Dermis microvascular lymphatic vessel endothelial cell (primary cell): ENCODE measurements at places on chromosomes 6 and 20.

- no peak for DNase-seq
These were observed 14.2 kb downstream of the EBF4 start for GRCh38 chr20:2706688-2707352.

DNA sequence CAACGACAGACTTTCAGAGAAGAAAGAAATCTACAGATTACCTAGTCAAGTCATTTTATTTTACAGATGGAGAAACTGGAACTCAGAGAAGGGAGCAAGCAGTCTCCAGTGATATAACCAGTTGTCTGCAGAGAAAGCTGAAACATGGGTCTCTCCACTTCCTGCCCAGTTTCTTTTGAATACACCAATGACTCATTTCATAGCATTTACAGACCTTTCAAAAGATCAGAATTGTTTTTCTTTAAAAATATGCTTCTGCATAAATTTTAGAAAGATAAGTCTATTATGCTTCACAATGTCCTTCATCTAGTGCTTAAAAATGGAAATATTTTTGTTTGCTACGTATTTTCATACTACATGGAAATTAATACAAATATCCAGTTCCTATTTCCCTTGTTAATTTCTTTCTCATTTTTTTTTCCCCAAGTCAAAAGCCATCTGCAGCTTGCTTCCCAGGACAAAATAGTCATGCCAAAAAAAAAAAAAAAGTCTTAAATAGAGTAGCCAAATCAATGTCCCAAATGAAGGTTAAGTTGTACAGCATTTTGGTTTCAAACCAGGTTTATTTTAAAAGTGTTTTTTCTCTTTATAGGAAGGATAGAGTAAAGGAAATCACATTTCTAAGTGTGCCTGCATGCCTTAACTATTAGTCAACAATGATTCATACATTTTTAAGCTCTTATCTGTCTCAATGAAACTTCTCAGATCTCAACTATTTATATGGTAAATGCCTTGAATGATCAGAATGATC lies 36.9 kb downstream of the ARHGAP18 start:
- DNase-seq: peak; percentile 83

GRCh38 chr6:135254471-135254870 lies 73.4 kb downstream of the MYB start:
- DNase-seq: no peak

DNA sequence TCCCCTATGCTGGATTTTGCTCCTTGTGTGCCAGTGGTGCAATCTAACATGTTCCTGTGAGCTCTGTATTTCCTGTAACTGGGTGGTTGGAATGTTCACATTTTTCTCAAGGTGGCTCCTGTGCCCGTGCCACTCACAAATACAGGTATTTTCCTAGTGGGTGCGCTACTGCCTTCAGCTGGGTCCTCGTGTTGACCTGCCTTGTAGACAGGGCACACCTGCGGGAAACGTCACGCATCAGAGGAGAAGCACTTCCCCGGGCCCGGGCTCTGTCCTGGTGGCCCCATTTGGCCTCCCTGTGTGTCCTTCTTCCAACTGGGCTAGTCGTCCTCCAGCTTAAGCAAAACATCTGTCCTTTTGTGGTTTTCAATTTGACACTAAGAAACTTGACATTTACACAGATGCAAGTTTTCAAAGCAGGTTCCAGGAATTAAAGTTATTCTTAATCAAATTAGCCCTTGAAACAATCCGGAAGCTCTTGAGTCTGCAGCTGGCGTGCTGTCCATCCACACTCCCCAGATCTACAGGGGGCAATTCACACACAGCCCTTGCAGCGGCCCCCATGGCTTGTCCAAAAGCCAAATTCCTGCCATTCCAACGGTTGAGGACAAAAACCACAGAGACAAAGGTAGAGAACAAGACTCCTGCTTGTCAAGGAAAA lies 275.1 kb downstream of the CDC5L start:
- DNase-seq: no peak

- no peak for DNase-seq
These were observed 51.2 kb downstream of the SLC22A23 start for GRCh38 chr6:3405679-3406078.

DNA sequence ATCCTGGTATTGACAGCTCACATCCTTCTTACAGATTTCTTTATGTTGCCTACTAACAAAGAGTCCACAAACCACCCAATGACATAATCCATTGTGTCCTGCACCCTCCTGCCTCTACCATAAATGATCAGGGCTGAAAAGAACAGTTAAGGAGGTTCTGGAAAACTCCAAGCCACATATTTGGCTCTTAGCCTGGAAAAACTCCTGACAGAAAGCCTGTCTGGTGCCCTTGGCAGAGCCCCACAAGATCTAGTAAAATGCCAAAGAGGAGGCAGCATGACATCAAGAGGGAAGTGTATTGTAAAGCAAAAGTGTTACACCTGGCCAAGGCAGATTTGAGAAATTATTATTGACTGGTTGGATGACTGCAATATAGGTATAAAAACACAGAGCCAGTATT lies 126.4 kb upstream of the VGLL2 start:
- no peak for DNase-seq

- DNase-seq: no peak
These were observed 28.5 kb downstream of the SLC35D3 start for GRCh38 chr6:136950436-136951126.

GRCh38 chr6:4943716-4944115 lies 60.1 kb downstream of the RPP40 start:
- DNase-seq: no peak

- DNase-seq: no peak
These were observed 6.9 kb upstream of the ADGRB3 start for GRCh38 chr6:68628161-68628560.

GRCh38 chr20:59939879-59940128 lies 301 bp downstream of the PPP1R3D start:
- no peak for DNase-seq

GRCh38 chr6:100801036-100801435 lies 80.1 kb downstream of the ASCC3 start:
- DNase-seq: no peak

DNA sequence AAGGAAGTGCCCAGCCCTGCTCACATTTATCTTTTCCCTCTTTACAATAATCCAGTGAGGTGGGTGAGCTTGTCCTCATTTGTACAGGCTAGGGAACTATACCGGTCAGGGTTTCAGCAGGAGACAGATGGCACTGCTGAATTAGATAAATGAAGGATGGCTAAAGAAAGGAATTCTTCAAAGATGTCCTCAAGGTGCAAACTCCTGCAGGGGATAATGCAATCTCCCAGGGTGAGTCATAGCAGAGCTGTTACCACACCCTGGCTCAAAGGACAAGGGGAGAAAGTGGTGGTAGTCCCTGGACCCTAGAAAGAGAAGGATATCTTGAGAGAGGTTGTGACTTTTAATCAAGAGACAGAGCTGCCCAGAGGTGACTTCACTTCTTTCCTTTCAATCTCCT lies 66.7 kb downstream of the RFPL4B start:
- no peak for DNase-seq

- no peak for DNase-seq
These were observed 849.5 kb downstream of the MAFB start for GRCh38 chr20:39839399-39840119.

- no peak for DNase-seq
These were observed 67.1 kb upstream of the ADGRF1 start for GRCh38 chr6:47109281-47109680.

DNA sequence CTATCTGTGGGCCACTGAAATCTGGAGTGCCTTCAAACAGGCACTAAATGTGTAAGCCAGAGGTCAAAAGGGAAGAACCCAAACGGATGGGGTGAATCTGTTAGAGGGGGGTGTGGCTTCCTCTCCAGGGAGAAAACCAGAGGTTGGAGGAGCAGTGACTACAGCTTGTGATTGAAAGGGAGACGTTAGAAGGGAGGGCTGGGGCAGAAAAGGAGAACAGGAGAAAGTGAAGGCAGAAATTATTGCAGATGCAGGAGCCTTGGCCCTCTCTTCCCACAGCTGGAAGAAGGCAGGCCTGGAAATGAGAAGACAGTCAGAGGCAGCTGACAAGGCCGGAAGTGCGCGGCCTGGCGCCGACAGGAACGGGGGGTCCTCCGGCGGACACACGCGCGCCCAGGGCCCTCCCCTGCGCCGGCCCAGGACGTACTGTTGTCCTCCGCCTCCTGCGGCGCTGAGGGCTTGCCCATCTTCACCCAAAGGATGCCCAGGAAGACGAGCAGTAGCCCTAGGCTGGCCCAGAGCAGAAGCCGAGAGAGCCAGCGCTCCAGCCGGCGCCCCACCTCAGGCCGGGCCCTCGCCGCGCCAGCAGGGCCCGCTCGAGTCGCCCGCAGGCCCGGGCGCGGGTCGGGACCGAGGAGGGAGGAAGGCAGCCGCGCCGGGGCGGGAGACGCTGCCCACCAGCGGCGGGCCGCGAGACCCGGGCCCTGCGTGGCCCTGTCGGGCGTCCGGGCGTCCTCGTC lies 806 bp downstream of the LEMD2 start:
- DNase-seq: peak; percentile 47

GRCh38 chr6:151103266-151103665 lies 136.5 kb upstream of the AKAP12 start:
- DNase-seq: no peak

- DNase-seq: peak; percentile 75
These were observed 58.0 kb downstream of the BLOC1S5 start for GRCh38 chr6:8006208-8006607.

DNA sequence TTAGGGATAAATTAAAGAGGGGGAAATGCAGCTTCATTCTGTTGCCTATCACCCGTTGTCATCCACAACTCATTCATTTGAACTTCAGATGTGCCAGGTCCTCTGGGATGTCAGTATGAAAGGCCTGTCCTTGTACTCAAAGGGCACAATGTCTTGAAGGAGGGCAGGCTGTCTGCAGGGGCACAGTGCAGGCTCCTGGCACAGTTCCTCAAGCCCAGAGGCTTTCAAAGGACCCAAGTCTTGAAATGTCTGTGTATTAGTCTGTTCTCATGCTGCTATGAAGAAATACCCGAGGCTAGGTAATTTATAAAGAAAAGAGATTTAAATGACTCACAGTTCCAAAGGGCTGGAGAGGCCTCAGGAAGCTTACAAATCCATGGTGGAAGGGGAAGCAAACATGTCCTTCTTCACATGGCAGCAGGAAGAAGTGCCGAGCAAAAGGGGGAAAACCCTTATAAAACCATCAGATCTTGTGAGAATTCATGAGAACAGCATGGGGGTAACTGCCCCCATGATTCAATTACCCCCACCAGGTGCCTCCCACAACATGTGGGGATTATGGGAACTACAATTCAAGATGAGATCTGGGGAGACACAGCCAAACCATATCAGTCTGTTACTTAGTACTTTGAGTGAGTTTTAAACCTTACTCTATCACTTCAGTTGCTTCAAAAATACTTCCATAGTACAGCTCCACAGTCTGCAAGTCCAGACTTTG lies 9.4 kb downstream of the SNX9 start:
- no peak for DNase-seq

DNA sequence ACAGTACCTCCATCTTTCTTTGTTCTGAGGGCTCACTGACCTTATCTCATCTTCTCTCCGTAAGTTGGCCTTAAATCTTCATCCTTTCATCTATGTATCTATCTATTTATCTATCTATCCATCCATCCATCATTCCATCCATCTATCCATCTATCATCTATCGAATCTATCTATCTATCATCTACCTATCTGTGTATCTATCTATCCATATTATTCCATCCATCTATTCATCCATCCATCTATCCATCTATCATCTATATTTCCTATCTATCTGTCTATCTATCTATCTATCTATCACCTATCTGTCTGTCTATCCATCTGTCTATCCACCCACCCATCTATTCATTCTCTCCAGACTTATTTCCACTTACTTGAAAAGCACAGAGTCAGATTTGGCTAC lies 147.3 kb upstream of the PMEPA1 start:
- no peak for DNase-seq

GRCh38 chr20:57114290-57115005 lies 152.0 kb downstream of the BMP7 start:
- DNase-seq: no peak

DNA sequence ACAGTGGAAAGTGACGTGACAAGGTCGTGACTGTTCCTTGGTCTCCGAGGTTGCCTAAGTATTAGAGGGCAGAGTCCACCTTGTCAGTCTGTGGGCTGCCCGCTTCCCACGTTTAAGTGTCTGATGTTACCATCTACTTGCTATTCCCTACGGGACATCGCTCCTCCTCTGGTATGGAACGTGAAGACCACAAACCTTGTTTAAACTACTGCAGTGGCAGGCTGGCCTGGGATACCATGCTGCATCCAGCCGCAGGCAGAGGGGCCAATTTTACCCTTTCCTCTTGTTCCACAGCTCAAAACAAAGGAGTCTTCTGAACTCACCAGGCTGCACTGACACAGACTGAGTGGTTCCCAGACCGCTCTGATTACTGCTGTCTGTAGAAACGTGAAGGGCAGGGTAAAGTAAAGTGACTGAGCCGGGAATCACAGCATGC lies 275.9 kb downstream of the FOXC1 start:
- no peak for DNase-seq

- peak; percentile 91 for DNase-seq
These were observed 23.2 kb downstream of the RBCK1 start for GRCh38 chr20:431012-431904.

- DNase-seq: no peak
These were observed 35.4 kb upstream of the FOXA2 start for GRCh38 chr20:22619806-22620205.

DNA sequence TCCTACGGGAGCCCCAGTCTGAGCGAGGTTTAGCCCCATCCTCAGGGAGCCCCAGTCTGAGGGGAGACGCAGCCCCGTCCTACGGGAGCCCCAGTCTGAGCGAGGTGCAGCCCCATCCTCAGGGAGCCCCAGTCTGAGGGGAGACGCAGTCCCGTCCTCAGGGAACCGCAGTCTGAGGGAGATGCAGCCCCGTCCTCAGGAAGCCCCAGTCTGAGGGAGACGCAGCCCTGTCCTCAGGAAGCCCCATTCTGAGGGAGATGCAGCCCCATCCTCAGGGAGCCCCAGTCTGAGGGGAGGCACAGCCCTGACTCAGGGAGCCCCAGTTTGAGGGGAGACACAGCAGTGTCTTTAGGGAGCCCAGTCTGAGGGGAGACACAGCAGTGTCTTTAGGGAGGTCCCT lies 27.9 kb downstream of the VEGFA start:
- DNase-seq: no peak

- no peak for DNase-seq
These were observed 247.7 kb downstream of the GMDS start for GRCh38 chr6:1997702-1998101.

- no peak for DNase-seq
These were observed 23.0 kb upstream of the AKAP12 start for GRCh38 chr6:151216804-151217203.

GRCh38 chr20:51570739-51571459 lies 28.4 kb upstream of the NFATC2 start:
- DNase-seq: peak; percentile 80

GRCh38 chr20:37259865-37260264 lies 1.7 kb downstream of the GHRH start:
- DNase-seq: no peak

- no peak for DNase-seq
These were observed 34.0 kb upstream of the FAM83C start for GRCh38 chr20:35326021-35326739.

- DNase-seq: no peak
These were observed 21.3 kb downstream of the DSP start for GRCh38 chr6:7562769-7563168.

DNA sequence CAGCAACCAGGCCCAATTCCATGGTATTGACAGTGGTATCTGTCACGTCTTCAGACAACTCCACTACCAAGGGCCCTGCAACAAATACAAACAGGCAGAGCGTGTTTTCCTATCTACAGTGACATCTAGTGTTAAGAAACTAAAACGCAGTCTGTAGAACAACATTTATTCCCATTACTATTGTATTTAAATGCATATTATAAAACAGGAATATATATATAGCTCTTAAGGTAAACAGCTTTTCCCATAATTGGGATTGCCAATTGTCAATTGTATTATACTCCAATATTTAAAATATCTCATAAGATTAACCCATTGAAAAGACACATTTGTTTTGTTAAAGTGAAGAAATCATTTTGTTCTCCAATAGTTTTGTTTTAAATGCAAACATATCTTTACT lies 97.2 kb downstream of the KIF16B start:
- peak; percentile 54 for DNase-seq
